ENCODE measurements at places on chromosomes 2 and 18. TPM values are rescaled to one million over a fixed set of nuclear protein-coding genes. Genes with fewer than 3 reads are reported as not detected.

RPRD1A gene
- 72.7 TPM for total RNA-seq

ZNF236 gene
- total RNA-seq: 29.0 TPM

ST8SIA5 gene
- total RNA-seq: not detected

ADAM23 gene
- total RNA-seq: 10.7 TPM

DNA sequence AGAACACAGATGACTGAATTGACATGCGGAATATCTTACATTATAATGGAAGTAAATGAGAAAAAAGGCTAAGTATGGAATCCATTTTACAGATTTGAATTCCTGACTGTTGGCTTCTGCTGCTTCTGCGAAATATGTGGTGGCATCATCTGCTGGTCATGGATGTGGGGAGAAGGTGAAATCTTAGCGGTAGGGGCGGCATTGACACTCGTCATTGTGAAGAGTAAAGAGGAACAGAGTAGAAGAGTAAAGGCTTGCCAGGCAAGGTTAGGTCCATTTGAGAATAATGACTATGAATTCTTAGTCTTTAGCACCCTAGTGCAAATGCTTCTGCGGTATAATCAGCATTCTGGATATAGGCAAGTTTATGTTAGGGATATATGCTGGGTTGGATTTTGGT lies 32.4 kb downstream of the ACTR3 start:
- no peaks in the 10 kb centered on the region for H3K4me1 ChIP-seq
- H3K27ac ChIP-seq: no peak overlapping the region
- H3K27me3 ChIP-seq: no peaks in the 10 kb centered on the region
- no peak for DNase-seq

DNA sequence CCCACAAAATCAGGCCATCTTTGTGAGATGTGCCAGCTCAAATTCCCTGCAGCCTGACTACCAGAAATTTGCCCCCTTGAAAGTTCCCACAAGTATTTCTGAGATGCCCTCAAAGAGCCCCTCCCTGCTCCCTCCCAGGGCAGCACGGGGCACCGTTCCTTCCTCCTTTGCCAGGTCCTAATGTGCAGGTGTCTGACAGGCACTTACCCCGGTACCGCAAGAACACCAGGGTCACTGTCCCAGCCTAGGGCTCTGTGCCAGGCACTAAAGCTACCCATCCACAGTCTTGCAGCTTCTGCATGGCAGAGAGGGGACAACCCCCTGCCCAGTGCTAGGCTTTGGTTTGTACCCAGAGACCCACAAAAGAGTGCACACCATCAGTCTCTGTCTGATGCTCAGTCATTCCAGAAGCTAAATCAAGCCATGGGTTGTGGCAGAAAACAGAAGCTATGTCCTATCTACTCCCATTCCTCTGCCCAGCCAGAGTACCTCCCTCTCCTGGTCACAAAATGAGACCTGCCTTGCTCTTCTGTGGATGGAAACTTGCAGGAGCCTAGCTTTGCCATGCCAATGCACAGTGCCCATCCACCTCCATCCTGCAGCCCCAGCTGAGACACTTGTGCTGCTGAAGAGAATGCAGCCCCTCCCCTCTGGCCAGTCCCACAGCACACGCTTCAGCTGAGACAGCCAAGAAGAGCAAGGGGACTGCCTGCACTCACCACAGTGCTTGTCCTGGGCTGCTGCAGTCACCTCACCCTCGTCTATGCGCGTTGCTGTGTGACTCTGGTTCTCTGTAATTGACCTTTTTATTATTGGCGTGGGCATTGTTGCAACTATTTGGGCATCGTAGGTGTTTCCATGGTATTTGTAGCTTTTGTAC lies 48.7 kb downstream of the INPP5D start:
- no peaks in the 10 kb centered on the region for H3K36me3 ChIP-seq
- H3K27me3 ChIP-seq: no peaks in the 10 kb centered on the region
- H3K4me3 ChIP-seq: no peak overlapping the region
- no peak for DNase-seq

DNA sequence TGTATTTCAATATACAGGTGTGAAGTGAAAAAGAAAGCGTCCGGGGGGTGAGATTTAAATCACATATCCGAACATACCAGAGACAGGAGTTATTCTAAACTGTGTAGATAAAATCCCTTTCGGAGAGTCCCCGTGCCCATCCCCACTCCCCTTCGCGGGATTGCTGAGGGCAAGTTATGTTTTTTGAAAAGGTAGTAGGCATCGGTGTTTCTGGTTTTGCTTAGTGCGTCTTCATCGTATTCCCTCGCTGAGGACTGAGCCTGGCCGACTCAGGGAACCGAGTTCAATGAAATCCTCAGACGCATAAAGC lies 583.4 kb downstream of the ZEB2 start:
- H3K36me3 ChIP-seq: no peaks in the 10 kb centered on the region
- DNase-seq: no peak
- H3K27ac ChIP-seq: peak overlapping the region; percentile 59
- no peaks in the 10 kb centered on the region for H3K27me3 ChIP-seq
- H3K4me3 ChIP-seq: peak overlapping the region; percentile 39

DNA sequence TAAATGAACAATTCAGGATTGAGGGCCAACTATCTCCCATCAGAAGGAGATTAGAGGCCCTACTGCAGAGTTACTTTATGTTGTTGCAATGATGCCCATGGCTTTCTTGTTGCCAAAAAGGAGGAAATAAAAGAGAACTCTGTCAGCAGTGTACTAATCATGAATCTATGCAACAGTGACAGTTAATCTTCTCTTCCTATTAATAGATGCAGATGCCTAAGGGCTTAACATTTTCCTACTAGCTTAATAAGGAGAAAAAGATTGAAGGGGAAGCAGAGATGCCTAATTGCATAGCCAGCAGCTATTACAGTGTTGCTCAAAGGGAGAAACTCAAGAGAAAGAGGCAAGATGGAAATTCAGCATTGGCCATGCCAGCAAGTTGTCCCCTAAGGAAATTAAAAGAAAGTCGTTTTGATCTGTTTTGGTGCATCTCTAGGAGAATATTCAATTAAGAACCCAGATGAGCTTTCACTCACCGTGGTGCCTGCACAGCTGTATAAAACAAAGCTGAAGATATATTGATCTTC lies 107.1 kb upstream of the KCNJ3 start:
- H3K27me3 ChIP-seq: no peaks in the 10 kb centered on the region
- DNase-seq: no peak
- H3K27ac ChIP-seq: no peak overlapping the region
- no peak overlapping the region for H3K4me3 ChIP-seq
- no peaks in the 10 kb centered on the region for H3K36me3 ChIP-seq

DNA sequence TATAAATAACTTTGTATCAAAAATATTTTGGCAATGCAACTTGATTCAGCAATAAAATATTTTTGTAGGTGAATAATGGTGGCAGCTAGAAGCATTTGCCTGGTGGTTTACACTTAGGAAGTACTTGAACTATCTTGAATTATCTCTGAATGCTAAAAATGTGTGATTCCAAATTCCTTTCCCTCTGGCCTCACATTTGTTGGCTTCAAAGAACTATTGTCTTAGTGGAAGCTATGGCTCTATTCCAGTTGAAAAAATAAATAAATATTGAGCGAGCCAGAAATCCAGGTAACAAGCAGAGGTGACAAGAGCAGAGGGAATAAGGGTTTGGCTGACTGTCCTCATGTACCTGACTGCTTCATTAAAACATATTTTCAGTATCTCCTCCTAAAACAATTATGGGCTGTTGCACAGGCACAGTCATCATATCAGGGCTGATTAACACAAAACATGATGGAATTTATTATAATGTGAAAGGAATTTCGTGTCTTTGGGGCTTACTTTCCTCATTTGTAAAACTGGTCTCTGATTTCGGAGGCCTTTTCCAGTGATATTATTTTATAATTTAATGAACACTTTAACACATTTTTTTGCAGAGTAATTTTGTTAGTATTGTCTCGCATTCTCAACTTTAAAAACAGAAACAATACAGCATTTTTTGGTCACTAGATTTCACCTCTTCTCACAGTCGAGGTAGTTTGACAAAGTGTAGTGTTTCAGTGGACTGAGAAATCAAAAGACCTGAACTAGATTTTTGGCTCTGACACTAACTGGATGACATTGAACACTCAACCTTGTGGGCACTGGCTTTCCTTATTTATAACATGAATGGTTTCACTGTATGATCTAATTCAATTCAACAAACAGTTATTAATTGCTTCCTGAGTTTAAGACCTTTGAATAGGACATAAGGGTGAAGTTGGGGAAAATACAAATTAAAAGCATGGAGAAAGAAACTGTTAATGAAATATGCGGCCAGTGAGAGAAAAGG lies 7.8 kb upstream of the CAVIN2 start:
- H3K4me3 ChIP-seq: no peak overlapping the region
- DNase-seq: no peak
- no peaks in the 10 kb centered on the region for H3K4me1 ChIP-seq
- H3K27me3 ChIP-seq: no peaks in the 10 kb centered on the region

GRCh38 chr2:228771774-228772173 lies 499.3 kb downstream of the PID1 start:
- H3K36me3 ChIP-seq: no peaks in the 10 kb centered on the region
- DNase-seq: no peak
- no peak overlapping the region for H3K4me3 ChIP-seq
- no peak overlapping the region for H3K27ac ChIP-seq
- H3K4me1 ChIP-seq: no peaks in the 10 kb centered on the region

DNA sequence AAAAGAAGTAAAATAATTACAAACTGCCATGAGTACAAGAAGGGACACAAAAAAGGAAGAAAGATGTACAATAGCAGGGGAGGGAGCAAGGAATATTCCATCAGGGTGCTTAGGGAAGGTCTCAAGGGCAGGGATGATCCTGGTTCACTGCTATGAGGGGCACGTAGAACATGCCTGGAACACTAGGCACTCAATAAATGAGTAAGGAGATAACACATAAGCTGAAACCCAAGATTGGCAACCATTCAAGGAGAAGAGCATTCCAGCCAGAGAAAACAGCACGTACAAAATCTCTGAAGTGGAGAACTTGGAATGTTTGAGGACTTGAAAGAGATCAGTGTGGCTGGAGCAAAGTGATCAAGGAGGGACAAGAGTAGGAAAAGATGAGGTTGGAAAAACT lies 103.2 kb downstream of the FAM161A start:
- no peak overlapping the region for H3K4me3 ChIP-seq
- H3K36me3 ChIP-seq: no peaks in the 10 kb centered on the region
- H3K27ac ChIP-seq: no peak overlapping the region
- no peak for DNase-seq
- no peaks in the 10 kb centered on the region for H3K4me1 ChIP-seq
- H3K27me3 ChIP-seq: no peaks in the 10 kb centered on the region

DNA sequence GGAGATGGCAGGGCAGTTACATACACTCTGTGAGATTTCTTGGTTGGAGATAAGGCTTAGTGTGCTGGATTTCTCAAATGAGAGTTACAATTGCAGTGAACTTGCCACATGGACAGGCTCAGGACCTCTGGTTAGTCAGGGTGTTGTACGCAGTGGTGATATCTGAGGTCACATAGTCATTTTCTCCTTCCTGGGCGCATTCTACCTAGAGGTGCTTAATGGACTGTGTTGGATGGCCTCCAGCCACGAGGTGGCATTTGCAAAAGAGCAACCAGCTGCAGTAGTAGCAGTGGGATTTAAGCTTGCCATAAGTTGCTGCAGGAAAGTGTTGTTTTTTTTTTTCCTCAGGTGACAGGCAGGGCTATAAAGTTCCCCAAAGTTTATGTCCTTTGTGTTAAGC lies 173.8 kb upstream of the TMEM200C start:
- H3K27me3 ChIP-seq: no peaks in the 10 kb centered on the region
- no peak overlapping the region for H3K27ac ChIP-seq
- H3K36me3 ChIP-seq: no peaks in the 10 kb centered on the region
- H3K4me1 ChIP-seq: no peaks in the 10 kb centered on the region
- DNase-seq: no peak

All from prostate gland (tissue), 2 donors.